ENCODE measurements at places on chromosomes 7 and 10. TPM values are rescaled to one million over a fixed set of nuclear protein-coding genes. Genes with fewer than 3 reads are reported as not detected.

DNA sequence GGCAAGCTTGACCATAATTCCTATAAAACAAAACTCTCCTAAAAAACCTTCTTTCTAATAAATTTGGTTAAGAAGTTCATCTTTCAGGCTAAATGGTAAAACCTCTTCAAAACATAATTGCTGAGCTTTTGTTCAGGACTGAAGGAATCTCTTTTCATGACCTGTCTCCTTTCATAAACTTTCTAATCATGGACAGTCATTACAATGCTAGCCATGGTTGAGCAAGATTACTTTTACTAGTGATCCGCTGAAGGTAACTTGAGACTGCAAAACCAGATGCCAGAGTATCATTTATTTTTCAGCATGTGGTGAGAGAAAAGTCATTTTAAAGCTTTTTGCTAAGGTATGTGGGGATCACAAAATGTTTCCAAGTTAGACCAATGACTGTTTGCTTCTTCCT lies 186.4 kb upstream of the RHOBTB1 start:
- no peak for DNase-seq

DNA sequence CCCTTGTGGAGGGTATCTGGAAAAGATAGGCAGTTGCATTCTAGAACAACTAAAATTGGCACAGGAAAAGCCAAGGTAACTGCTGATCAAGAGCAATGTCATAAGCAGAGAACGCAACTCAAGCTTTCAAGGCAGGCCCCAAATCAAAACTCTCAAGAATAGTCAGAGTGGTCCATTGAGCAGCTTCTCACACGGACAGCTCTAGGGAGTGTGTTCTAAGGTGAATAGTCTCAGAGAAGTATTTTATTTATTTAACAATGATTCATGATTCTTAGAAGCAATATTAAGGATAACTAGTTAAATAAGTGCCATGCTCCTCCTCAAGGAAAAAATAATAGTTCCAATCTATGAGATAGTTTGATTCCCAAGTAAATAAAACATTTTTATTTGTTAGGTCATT lies 83.0 kb downstream of the COL28A1 start:
- DNase-seq: no peak

DNA sequence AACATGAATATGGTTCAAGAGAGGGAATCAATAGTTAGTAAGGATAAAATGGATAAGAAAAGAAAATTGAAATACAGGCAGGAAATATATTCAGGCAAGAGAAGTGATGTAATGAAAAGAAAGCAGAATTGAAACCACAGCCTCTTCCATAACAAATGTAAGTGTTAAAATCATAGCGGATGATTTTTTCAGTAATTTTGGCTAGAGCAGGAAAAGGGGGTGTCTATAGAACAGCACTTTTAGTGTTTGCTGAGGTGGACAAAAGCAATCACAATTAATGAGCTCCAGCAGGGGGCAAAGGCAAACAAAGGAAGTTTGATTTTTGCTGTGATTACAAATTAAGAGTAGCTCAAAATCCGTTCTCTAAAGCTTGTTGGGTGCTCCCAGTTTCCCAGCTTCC lies 79.0 kb downstream of the TRIL start:
- no peak for DNase-seq

- DNase-seq: no peak
These were observed 209.5 kb downstream of the GLRX3 start for GRCh38 chr10:130345728-130346127.

GRCh38 chr7:133784486-133785001 lies 342.6 kb upstream of the LRGUK start:
- no peak for DNase-seq

- DNase-seq: no peak
These were observed 34.1 kb upstream of the IFRD1 start for GRCh38 chr7:112416127-112416526.

DNA sequence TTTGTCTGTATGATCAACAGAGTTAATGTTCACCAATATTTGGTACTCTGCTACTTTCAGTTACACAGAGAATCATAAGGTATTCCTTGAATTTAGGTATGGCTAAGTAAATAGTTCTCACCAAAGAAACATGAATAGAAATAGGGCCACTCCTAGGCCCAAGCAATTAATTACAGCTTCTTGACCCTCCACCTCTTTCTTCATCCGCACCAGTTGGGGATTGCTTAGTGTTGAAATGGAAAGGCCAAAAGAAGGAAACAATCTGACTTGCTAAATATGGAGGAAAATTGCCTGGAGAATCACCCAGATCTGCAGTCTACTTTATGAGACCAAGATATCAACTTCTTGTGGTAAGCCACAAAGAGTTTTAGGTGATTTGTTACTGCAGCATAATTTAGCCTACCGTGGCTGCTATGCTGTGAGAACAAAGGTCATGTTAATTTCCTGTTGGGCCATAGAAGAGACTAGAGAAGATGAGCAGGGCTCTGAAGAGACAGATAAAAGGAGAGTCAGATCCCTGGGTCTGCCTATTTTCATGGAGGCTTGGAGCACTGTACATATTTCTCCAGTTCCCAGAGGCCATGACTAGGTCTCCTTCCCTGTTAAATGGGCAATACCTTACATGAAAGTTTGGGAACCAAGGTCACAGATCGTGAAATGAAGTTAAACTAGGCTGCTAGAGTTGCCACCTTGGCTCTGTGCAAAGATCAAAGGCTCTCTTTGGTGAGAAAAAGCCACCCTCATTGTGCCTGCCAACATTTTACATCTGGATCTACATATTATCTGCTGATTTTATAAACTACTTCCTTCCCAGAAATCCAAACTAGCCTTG lies 93.3 kb upstream of the GDF10 start:
- DNase-seq: no peak

DNA sequence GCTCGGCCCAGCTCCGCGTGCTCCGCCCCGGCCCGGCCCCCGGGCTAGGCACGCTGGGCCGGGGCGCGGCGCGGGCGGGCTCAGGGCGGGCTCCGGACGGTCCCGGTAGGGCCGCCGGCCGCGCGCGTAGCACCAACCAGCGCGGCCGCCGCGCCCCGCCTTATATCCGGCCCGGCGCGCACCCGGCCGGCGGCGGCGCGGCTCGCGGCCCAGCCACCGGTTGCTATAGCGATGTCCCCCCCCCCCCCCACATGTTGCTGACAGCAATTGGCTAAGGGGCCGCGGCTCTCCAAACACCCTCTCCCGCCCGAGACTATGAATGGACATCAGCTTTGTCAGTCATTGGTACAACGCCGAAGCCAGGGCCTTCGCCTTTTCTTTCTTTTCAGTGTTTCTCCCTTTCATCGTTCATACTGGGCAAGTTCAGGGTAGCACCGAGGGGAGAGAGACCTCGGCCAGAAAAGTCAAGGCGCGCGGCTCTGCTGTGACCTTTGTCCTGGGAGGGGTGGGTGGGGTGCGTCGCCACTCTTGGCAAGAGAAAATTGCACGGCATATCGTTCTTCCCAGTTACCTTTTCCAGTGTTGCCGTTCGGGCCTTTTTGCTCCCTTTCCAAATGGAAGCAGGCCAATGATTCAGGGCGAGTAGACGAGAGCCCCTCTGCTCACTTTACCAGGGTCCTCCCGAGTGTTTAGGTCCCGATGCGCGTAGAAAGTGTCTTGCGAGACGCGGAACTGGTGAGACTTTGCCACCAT lies 354.2 kb downstream of the DNAJB6 start:
- no peak for DNase-seq

GRCh38 chr7:120337308-120337907 lies 64.4 kb downstream of the KCND2 start:
- no peak for DNase-seq

DNA sequence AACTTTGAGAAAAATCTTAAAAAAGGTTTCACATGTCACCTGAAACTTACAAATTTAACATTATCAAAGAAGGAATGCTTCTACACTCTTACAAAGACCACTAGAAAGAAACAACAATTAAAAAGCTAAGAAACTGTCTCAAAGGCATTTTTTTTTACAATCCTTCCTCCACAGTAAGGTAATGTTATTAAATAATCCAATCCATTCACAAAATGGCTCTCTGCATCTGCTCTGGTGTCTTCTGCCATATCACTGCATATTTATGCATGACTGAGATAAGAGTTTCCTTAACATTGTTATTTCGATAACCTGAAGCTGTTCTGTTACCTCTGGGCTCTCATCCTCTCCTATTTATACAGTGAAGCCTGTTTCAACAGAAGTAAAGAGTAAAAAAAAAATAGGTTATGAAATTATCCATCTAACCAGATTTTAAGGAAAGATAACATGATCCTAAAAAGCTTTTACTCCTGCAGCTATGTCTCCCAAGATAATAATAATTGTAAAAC lies 8.5 kb downstream of the HNRNPA2B1 start:
- DNase-seq: no peak

TEX36 gene
- polyA plus RNA-seq: not detected

PRR15 gene
- polyA plus RNA-seq: 14.6 TPM
